ENCODE measurements at places on chromosomes 7 and 10.
A peak's percentile ranks its signal among the peaks of the same experiment; 100 is the strongest.

DNA sequence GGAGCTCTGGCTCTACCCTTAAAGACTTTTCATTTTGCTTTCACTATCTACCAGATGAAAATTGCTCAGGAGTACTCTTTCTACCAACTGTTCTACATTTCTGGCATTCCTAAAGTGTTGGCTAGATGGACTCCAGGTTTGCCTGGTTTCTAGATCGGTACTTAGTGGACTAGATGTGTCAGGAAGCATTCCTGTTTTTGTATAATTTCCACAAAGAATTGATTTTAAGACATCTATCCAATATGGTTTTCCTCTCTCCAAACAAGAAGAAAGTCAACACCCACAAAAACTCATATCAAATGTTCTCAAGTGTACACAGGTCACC lies 157.7 kb downstream of the CHRM2 start:
- DNase-seq: no peak

DNA sequence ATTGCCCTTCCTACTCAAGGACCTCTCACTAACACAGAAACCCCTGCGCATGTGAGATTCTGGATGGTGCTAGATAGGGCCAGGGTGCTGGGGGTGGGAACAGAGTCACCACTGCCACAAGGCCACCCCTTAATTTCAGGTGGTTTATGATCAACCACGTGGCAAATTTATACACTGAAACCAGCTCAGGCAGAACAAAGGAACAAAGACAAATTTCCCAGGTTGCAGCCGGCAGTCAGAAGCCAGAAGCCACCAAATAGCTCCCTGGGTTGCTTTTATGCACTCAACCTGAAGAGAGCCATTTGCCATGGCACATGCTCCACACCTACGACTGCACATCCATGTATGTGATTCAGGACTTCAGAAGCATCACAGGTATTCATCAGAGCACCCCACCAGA lies 2.5 kb downstream of the VOPP1 start:
- peak; percentile 64 for DNase-seq

- DNase-seq: no peak
Measured at GRCh38 chr7:36368496-36368895, 21.2 kb upstream of the ANLN start.

DNA sequence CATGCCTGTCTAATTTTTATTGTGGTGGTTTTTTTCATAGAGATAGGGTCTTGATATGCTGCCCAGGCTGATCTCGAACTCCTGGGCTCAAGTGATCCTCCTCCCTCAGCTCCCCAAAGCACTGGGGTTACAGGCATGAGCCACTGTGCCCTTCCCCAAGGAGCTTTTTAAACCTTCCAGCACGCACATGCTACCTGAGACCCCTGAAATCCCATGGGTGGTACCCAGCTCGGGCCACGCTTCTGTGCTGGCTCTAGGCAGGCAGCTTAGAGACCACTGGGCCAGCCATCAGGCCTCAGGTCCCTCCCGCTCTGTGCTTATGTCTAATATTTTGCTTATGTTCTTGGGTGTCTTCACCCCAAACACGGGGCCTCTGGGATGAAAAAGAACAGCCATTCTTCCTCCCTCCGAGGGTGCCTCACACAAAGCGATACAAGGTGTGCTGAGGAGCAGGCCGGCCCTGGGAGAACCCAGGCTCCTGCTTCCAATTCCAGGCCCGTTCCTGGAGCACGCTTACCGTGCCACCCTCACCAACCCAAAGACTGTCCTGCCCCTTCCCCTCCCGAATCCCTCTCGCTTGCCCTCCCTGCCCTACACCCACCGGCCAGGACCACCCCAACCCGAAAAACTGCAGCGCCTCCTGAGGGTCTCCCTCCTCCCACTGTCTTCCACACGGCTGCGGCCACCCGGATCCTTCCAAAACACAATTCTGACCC lies 10.9 kb downstream of the SPOCK2 start:
- no peak for DNase-seq
